Stimulated activated CD4-positive, alpha-beta T cell treated with anti-CD3 and anti-CD28 coated beads, Interleukin-1b, Interleukin-23, amount 100 ng/mL, for 4 hours (primary cell): ENCODE measurements at places on chromosomes 5 and 9.
A peak's percentile ranks its signal among the peaks of the same experiment; 100 is the strongest.

- DNase-seq, result peak; percentile 77
These were observed 3.6 kb upstream of the PFN3 start for GRCh38 chr5:177403792-177404640.

- no peak for DNase-seq
These were observed 6.4 kb downstream of the LMBRD2 start for GRCh38 chr5:36145311-36145710.

- no peak for DNase-seq
These were observed 18.6 kb upstream of the NOTCH1 start for GRCh38 chr9:136564379-136564988.

- no peak for DNase-seq
These were observed 408.1 kb upstream of the PIK3R1 start for GRCh38 chr5:67807439-67807888.

GRCh38 chr9:90979138-90979551, 177.5 kb downstream of the SYK start:
- no peak for DNase-seq
